ENCODE measurements at places on chromosomes 7 and 10.

- peak; percentile 17 for DNase-seq
Observed at GRCh38 chr10:62919776-62920175, 103.6 kb upstream of the EGR2 start.

DNA sequence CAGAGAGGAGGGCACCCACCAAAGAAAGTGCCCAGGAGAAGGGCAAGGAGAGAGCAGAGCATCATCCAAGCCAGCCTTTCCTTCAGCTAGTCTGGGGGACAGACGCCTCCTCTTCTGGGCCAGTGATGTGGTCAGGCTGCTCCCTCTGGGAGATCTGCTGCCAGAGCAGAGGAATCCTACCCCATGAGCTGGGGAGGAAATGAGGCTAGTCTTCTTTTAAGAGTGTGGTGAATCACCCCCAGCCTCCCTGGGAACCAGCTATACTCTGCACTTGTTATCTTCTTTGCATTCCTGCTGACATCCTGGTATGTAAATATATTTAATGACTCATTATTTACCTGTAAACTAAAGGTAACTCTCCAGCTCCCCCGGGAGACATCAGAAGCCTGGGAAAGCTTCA is 41.6 kb upstream of the EPHB6 start:
- DNase-seq = peak; percentile 59

DNA sequence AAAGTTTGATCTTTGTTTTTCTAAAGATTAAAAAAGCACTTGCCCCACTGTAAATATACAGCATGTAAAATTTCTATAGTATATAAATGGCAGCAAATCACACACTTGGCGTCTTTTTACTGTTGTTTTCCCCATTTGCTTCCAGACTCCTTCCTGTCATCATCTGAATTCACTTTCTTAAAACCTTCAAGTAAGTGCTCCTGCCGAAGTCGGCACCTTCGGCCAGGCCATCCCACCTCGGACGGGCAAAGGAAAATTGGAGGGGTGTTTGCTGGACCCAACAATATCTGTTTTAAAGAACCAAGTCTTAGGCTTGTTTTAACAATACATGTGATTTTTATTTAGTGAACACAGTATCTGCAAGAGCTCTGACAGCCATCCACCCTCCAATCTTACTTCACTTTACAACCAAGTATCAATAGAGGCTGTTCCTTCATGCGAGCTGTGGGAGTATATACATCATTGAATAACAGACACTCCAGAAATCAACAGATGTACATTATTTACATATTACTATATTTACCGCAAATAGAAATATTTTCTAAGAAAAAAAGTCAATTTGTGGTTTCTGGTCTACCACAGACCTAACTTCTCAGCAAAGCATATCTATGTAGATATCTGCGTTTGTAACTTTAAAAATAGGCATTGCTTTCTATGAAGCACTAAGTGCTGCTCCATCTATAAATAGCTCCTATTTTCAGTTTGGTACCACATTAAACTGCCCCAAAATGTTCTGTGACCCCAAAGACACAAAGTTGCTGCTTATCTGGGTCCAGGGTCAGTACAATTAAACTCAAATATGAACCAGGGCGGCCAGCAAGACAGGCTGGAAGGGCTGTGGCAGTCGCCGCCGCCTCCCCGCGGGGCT is 110.7 kb downstream of the CYTH3 start:
- no peak for DNase-seq

- DNase-seq = no peak
Observed at GRCh38 chr7:130486114-130486953, 5.6 kb upstream of the MEST start.

GRCh38 chr7:47875998-47876744 is 72.1 kb downstream of the PKD1L1 start:
- no peak for DNase-seq

- DNase-seq = no peak
Observed at GRCh38 chr7:118352867-118353453, 128.5 kb downstream of the ANKRD7 start.

- no peak for DNase-seq
Observed at GRCh38 chr7:41113719-41114118, 589.2 kb downstream of the INHBA start.

DNA sequence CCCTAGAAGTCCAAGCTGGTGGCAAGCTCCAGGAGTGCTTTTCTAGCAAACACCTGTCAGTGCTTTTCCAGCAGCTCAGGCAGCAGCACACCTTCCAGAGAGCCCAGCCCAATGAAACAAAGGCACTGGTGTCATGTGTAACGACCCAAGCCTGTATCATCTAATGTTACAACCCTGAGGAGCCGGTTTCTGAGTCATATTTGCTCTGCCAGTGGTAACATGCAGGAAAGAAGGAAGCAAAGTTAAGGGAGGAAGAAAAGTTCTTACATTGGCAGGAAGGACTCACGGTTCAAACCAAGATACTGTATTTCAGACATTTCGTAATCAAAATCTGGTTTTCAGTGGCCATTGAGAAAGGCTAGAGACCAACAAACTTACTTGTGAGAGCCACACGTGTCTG is at the start of gene ANKRD22:
Gene ANKRD22 (minus strand): TSS at position 139 of the 400 bp plus-strand sequence. CDS start 237 bp downstream, outside the sequence.
- peak; percentile 32 for DNase-seq

DNA sequence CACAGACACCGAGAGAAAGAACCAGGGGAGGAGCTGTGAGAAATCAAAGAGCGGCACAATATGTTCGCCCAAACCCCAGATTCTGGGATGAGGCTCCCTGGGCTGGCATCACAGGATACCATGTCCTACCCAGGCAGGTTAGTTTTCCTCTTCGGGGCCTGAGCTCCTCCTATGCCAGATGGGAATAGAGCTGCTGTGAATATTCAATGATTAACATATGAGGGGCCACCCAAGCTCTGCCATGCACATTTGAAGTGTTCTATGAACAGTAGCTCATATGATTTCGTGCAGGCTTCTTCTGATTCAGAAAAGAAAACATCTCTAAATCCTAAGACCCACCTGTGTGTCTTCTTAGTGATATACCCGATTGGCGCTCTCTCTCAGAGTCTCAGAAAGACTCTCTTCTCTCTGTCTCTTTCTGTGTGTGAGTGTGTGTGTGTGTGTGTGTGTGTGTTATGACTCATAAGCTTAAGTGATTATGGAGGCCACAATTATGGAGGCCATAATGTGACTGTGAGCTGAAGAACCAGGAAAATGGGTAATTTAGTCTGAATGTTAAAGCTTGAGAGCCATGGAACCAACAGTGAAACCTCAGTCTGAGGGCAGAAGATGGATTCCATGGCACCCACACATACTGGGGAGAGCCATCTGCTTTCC is 220.5 kb downstream of the KLF6 start:
- peak; percentile 18 for DNase-seq

DNA sequence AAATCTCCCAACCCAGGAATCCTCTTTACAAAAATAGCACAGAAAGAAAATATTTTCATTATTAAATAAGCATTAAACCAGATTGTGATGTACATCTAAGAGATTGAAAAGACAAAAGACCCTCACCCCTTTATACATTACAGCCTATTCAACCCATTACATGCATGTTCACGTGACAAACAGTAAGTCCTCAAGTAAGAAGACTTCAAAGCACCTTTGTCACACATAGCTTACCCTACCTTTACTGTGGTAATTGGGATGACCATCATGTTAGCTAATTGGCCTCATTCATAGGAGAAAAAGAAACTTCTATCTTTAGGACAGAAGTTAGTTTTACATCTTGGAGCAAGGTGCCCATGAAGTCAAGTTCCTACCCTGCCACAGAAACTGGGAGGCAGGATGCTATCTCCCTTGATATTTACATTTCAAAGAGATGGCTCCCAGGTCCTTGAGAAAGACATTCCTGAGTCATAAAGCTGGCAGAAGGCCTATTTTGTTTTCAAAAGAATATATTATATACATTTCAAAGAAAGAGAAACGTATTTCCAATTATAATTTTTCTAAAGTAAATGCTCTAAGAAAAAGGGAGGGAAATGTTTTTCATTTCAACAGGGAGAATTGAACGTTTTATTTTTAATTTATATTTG is 48.1 kb downstream of the GNAI1 start:
- DNase-seq = peak; percentile 11

DNA sequence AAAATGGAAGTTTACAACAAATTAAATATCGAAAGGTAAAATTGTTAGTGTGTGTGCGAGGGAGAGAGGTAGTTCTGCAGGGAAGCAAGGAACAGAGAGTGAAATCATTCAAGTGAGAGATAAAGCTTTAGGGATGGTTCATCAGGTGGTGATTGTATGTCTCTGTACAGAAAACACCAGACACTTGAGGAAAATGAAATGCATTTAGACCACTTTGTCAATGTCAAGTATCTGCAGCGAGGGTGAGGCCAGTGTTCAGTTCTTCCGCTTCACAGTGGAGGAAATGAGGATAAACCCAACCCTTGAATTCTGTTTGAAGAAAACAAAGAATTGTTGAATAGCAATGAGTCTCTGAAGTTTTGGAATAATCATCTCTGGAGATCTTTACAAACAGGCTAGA is 14.4 kb upstream of the ITGB1 start:
- no peak for DNase-seq

DNA sequence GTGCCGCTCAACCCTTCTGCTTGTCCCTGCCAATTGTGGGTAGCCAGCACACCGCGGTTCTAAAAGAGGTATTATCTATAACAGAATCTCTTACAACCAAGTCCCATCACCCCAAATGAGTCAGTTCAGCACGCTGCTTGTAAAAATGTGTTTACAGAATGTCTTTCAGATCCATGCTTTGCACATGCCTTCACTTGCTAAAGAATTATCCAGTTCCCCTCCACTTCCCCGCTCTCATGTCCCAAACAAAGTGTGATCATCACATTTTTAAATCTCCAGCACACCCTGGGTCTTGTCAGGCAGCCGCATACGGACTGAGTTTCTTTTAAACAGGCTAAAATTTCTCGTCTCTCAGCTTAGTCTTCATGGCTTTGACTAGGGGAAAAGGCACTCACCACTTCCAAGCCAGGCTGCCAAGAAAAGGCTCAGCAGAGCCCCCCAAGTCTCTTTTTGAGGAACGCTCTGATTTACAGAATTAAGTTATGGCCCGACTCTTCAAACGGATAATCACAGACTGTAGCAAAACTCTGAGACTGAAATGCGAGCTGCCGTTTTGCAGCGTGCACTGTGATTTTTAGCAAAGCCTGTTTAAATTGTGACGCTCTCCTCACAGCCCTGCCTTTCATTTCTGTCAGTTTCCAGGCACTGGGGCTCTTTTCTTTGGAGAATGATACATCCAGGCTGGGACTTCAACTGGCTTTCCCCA is 29.8 kb upstream of the FGFR2 start:
- peak; percentile 41 for DNase-seq

GRCh38 chr10:126312167-126312566 is 76.1 kb downstream of the ADAM12 start:
- DNase-seq = no peak

DNA sequence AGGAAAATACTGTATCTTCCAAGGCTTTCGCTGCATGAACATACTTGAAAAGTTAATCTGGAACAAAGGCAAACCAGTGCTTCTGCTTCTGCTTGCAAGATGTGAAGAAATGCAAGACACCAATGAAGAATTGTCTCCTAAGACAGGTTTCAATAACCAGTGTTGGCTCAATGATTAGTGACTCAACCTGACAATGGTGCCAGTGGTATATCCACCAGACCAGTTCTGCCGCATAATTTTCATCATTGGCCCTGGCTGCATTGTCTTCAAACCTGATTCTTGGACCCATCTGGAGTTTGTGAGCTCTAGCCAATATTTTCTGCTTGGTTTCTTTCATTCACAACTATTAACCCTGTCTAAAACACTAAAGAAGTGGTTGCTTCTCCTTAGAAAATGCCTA is 13.6 kb upstream of the STAMBPL1 start:
- DNase-seq = no peak

GRCh38 chr10:132542086-132542775 is 4.6 kb downstream of the INPP5A start:
- no peak for DNase-seq

DNA sequence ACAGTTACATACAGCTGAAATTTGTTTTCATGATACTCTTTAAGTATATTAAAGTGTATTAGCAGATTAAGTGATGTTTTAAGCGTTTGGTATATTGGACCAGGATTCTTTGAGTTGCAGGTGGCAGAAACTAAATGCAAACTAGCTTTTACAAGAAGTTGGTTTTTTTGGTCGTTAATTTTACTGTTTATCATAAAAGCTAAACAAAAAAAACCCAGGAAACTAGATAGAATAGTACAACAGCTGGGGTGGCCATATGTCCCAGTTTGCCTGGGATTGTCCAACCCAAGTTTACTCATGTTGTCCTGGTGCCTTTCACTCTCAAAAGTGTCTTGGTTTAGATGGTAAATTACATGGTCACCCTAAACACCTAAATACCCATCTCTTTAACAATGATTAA is 108.7 kb downstream of the PHTF2 start:
- DNase-seq = no peak

GRCh38 chr7:105990727-105991453 is 27.8 kb downstream of the CDHR3 start:
- peak; percentile 18 for DNase-seq

- no peak for DNase-seq
Observed at GRCh38 chr7:133623721-133624120, 370.8 kb downstream of the EXOC4 start.

- no peak for DNase-seq
Observed at GRCh38 chr7:147474862-147475261, 1115.7 kb upstream of the C7orf33 start.

- peak; percentile 6 for DNase-seq
Observed at GRCh38 chr7:146956321-146956720, 839.7 kb downstream of the CNTNAP2 start.

DNA sequence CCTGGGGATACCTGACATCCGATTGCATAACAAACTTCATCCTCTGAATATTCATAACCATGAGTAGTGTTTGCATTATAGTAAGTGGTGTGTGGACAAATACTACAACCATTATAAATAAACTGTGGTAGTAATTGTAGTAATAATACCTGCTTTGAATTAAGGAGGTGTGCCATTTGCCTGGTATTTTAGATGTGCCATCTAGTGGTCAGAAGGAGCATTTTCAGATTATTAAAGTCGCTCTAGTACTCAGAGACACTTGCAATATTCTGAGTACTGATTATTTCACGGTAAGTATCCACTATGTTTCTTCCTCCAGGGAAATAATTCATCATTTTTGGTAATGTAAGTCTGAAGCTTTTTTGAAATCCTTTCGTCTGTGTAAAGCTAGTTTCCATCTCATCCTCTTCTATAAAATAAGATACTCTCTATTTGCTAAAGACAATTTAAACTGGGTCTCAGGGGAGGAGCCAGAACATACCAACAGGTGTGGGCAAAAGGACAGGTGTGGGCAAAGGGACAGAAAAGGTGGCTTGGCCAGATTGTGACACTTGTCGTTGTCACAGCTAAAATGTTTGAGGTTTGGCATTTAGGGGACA is 115.3 kb upstream of the WDR11 start:
- DNase-seq = peak; percentile 3

Data from fibroblast of skin of right quadriceps (primary cell).